ENCODE measurements at places on chromosomes 4 and X.
A peak's percentile ranks its signal among the peaks of the same experiment; 100 is the strongest.

DNA sequence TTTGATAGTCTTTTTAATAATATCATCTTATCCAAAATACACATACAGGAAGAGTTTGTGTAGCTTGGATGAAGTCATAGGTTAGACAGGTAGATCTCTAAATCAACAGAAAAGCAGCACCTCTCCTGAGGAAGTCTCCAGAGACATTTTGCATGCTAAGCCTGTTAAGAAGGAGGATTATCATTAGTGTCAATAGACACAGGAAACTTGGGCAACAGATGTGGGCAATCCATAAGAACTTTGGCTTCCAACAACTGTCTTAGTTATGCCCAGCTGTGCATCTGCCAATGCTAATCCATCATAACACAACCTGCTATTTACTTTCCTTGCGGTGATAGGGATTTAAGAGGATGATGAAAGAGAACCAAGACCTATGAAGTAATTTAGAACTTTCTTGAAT lies 1052.6 kb downstream of the RPA4 start:
- DNase-seq = no peak

GRCh38 chr4:145840162-145840768 lies 98.4 kb downstream of the ZNF827 start:
- DNase-seq = peak; percentile 44

DNA sequence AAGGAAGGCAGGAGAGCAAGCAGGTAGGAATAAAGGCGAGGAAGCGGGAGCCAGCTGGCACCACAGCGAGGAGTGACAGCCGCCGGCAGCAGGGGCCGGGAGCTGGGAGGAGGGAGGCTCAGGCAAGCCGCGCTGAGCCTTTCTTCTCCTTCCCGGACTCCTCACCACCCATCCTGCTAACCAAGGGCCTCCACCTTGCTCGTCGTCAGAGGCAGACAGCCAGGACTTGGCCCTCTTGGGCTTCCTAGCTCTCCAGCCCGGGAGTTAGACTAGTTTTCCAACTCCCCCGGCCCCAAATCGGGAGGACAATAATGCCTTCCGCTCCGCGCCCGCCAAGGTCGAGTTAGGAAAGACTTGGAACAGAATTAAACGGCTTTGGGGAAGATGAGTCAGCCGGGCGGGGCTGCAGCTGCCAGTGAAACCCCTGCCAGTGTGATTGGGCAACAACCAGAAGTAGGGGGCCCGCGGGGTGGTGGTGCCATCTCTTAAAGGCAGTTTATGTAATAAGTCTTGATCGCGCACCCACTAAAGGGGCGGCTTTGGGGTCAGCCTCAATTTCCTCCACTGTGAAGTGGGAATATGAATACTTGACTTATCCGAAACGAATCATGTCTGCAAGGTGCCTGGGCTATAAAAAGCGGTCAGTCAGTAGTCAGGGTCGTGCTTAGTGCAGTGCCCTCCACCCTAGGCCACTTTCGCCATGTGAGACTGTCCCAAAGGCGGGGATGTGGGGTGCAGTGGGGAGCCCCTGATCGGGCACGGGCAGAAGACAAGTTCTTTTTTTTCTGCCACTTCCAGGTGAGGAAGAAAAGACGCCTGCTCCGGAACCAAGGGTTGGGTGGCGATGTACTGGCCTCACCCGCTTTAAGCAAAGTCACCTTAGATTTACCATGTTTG lies 6.7 kb upstream of the HSD17B10 start:
- DNase-seq = no peak

DNA sequence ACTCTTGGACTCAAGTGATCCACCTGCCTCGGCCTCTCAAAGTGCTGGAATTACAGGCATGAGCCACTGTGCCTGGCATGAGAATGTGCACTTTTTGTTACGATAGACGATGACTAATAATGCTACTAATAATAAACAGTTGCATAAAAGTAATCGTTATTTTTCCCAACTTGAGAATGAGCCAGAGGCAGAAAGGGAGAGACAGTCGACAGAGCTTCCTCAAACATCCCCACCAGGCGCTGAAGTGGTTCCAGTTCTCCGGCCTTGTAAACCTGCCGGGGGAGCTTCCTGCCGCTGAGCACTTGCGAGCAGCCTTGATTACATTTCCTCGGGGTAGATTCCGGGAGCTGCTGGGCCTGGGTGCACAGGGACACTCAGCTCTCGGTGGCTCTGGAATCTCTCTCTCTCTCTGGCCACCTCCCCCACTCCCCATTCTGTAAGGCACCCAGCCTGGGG lies 8.9 kb upstream of the HTRA3 start:
- DNase-seq = no peak

GRCh38 chr4:25032126-25032525 lies 1.4 kb upstream of the LGI2 start:
- DNase-seq = no peak

GRCh38 chr4:168981460-168981859 lies 28.6 kb downstream of the CBR4 start:
- no peak for DNase-seq

DNA sequence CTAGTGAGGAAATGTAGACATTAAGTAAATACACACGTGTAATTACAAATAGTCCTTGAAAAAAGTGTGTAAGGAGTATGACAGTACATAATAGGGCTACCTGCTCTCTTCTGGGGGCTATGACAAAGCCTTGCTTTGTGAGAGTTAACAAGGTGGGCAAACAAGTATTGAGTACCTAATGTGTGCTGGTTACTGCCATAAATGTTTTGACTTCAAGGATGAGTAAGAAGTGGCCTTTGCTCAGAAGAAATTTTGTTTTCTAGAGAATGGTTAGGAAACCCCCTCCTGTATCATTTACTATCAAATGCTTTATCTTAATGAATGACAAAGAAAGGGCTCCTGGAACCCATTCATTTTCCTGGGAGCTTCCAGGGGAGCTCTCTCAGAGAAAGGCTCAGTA lies 167.0 kb upstream of the CASK start:
- DNase-seq = no peak

GRCh38 chrX:150902434-150903109 lies 4.1 kb upstream of the CD99L2 start:
- no peak for DNase-seq

- DNase-seq = no peak
Measured at GRCh38 chrX:92270936-92271855, 492.0 kb downstream of the PCDH11X start.

- no peak for DNase-seq
Measured at GRCh38 chrX:41542536-41542935, 95.4 kb downstream of the NYX start.

- DNase-seq = no peak
Measured at GRCh38 chr4:45302828-45303227, 576.5 kb upstream of the GNPDA2 start.

GRCh38 chr4:155007660-155008176 lies 200.7 kb upstream of the NPY2R start:
- no peak for DNase-seq

GRCh38 chr4:2576290-2576689 lies 39.8 kb downstream of the FAM193A start:
- DNase-seq = no peak

- DNase-seq = peak; percentile 35
Measured at GRCh38 chr4:145061318-145061920, 36.6 kb downstream of the ANAPC10 start.

DNA sequence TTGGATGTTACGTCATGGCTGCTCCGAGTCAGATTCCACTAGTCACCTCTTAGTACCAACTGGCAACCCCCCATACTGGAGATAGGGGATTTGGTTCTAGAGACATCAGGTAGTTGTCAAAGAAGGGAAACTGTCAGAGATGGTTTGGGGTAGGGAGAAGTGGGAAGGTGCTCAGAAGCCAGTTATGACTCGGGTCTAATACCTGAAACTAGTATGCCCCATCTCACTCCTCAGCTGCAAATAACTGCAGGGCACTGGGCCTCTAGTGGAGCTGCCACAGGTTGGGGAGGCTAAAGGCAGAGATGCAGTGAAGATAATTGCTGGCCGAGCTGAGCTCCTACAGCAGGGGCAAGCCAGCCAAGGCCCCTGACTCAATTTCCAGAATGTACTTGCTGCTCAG lies 30.0 kb downstream of the OTUD6A start:
- DNase-seq = no peak

- no peak for DNase-seq
Measured at GRCh38 chrX:57156397-57157049, 19.3 kb upstream of the SPIN2A start.

GRCh38 chr4:35653451-35653850 lies 590.9 kb downstream of the ARAP2 start:
- DNase-seq = no peak

DNA sequence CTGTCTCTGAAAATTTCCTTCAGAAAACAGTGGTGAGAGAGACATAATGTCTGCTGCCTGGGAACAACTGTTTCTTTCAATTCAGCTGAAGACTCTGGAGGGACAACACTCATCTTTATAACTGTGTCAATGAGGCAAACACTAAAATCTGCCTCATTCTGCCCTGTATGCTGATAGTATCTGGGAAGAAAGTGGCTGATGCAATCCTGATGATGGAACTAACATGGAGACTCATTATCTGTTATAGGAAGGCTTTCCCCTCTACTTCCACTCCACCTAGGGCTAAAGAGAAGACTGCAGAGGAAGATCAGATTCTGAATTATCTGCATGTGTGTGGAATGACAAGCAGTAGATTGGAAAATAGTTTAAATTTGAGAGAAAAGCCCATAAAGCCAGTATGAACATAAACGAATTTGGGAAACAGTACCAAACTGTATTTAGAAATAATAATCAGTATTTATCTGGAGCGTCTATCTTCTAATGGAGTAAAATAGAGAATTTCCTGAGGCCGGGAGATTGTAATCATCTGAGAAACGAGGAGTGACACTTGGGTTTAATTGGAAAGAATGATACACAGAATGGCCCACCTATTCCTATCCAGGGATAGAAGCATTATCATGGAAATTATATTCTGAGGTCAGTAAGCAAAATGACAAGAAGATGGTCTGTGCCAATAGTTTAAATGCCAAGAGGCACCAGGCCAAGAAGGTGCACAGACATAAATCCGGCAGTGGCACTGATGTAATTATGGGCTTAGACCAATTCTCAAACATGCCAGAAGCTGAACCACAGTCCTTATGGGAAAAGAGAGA lies 85.4 kb downstream of the SHISA3 start:
- no peak for DNase-seq

- no peak for DNase-seq
Measured at GRCh38 chr4:187071946-187072600, 348.4 kb upstream of the FAT1 start.

DNA sequence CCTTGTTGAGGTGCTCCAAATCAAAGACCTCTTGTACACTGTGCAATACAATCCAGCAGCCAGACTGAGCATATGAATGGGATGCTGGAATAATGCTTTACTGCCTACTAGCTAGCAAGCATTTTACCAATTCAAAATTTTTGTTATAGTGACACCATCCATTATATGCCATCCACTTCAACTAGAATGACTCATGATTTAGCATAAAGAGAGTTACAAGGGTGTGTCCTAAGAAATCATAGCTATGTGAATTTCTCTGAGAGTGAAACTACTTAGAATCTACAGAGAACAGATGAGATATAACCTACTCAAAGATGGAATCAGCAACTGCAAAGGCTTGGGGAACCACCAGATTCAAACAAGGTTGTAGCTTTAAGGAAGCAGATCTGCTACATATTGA lies 221.9 kb downstream of the LHFPL1 start:
- DNase-seq = no peak

- no peak for DNase-seq
Measured at GRCh38 chrX:10676235-10676957, 56.0 kb upstream of the MID1 start.

- peak; percentile 52 for DNase-seq
Measured at GRCh38 chr4:100581337-100581736, 63.5 kb upstream of the EMCN start.

DNA sequence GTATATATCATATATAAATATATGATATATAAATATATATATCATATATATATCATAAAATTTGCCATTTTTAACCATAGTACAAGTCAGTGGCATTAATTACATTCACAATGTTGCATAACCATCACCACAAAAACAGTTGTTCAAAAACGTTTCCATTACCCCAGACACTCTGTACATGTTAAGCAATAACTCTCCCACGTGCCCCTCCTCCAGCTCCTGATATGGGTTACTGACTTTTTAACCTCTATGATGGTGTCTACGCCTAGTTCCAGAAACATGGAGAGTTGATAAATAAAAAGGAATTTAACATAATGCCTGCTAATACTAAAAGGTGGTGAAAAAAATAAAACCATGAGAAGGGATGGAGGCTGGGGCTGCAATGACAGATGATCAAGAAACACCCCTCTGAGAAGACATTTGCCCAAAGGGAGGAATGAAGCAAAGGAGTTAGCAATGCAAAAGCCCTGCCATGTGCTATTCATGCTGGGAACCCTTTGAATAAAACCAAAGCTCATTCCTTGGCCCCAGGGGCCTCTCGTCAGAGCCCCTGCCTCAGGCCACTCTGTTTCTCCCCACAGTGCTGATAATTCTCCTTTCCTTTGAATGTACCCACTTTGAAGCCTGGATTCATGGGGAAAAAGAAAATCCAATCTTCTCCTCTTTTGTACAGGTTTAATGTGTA lies 144.3 kb downstream of the NWD2 start:
- DNase-seq = no peak

- DNase-seq = no peak
Measured at GRCh38 chr4:8739820-8740665, 131.6 kb downstream of the HMX1 start.

GRCh38 chrX:40154250-40154852 lies 56.6 kb upstream of the BCOR start:
- DNase-seq = no peak

- DNase-seq = no peak
Measured at GRCh38 chrX:139909712-139910111, 23.1 kb downstream of the ATP11C start.

DNA sequence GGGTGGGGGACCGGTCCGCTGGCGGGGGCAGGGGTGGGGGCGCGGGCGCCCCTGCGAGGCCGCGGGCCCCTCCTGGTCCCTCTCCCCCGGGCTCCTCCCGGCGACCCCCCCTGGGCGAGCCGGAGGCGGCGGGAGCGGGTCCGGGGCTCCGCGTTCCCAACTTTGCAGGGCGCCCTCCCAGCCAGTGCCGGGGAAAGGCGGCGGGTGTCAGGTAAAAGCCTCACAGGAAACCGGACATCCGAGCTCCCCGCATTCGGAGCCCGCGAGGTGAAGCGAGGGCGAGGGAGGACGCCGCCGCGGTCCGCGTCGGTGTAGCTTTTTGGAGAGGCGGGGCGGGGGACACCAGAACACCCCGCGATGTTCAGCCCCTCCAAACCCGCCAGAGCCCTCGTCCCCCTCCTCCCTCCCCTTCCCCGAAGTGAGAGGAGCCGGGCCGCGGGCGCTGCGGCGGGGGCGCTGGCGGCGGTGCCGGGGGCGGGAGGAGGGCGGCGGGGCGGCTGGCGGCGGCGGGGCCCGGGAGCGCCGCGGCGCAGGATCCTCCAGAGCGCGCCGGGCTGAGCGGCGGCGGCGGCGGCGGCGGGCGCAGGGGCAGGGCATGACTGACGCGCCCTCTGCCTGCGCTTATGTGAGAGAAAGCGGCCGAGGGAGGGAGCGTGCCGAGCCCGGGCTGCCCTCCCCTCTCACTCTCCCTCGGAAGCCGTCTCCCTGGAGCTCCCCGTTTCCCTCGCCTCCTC lies at the start of gene VEGFC:
TSS of gene VEGFC (minus strand) at position 597 of the 734 bp plus-strand sequence. CDS start 611 bp downstream, outside the sequence.
- no peak for DNase-seq
